ENCODE measurements at places on chromosomes 2 and 18.

DNA sequence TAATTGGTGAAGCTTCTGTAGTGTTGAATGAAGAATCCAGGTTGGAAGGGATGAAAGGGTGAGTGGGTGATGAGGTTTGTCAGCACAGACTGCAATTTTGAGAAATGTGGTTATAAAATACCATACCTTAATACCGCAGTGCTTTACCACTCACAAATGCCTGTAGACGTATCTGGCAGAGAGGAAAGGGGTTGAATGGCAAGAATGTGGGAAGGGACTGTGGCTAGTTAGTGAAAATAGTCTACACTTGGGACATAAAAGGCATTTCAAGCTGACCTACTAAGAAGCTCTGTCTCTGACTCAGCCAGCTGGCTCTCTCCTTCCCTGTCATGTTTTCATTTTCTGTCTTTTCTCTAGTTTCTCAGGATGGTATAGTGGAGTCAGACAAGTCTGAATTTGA lies 25.1 kb downstream of the CDK15 start:
- no peak for DNase-seq

GRCh38 chr2:218452079-218452478 lies 33.2 kb downstream of the VIL1 start:
- DNase-seq, result no peak

DNA sequence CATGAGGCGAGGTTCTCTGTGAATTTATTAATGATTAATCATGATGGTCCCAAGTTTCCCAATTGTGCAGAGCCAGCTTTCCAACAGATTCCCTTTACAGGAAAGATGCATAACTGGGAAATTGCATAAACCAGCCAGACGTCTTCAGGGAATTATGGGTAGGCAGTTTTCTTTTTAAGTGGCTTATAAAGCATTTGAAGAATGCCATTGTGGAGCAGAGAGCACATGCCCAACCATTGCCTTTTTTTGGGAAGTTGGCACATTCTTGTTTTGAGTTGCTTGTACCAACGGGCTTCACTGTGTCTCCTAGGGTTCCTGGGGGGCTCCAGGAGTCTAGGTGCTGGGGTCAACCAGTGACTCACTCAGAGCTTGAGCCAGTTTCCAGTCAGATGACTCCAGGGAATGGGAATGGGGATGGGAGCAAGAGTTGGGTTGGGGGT lies 231.7 kb upstream of the FOSL2 start:
- no peak for DNase-seq

- no peak for DNase-seq
Observed at GRCh38 chr2:103410221-103410620, 648.4 kb downstream of the TMEM182 start.

DNA sequence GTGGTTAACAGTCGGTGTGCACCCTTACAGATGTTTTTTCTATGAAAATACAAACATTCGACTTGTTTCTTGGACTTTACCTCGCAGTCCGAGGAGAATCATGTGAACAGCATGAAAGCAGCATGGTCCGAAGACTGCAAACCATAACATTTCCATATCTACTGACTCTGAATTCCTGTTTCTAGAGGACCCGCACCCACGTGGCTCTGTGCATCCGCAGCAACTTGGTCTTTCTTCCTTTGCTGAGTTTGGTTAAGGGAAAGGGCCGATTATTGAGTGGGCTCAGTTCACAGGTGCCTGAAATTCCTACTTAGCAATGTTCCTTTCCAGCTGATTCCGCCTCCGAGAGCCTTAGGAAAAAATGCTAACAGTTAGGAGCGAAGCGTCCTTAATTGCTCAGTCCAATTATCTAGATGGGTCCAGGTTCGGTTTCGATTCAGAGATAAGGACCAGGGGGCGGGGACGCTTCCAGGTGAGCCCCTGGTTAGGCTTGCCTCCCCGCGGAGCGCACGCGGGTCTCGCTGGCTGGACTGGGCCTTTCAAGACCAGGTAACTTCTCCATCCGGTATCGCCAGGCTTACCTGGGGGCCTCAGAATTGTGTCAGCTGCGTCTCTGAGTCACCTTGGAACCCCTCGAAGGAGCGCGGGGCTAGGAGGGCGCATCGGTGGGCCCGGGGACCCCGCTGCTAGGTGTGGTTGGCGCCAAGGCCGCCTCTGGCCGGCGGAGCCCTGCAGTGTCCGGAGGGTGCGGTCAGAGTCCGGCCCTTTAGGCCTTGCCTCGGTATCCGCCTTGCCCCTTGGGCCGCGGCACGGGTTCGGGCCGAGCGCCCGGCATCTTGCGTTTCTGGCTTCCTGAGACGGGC lies 1.1 kb upstream of the B3GNT2 start:
- no peak for DNase-seq

- no peak for DNase-seq
Observed at GRCh38 chr2:46032996-46033395, 264.2 kb upstream of the EPAS1 start.

- no peak for DNase-seq
Observed at GRCh38 chr2:182445391-182445965, 18.6 kb upstream of the PDE1A start.

DNA sequence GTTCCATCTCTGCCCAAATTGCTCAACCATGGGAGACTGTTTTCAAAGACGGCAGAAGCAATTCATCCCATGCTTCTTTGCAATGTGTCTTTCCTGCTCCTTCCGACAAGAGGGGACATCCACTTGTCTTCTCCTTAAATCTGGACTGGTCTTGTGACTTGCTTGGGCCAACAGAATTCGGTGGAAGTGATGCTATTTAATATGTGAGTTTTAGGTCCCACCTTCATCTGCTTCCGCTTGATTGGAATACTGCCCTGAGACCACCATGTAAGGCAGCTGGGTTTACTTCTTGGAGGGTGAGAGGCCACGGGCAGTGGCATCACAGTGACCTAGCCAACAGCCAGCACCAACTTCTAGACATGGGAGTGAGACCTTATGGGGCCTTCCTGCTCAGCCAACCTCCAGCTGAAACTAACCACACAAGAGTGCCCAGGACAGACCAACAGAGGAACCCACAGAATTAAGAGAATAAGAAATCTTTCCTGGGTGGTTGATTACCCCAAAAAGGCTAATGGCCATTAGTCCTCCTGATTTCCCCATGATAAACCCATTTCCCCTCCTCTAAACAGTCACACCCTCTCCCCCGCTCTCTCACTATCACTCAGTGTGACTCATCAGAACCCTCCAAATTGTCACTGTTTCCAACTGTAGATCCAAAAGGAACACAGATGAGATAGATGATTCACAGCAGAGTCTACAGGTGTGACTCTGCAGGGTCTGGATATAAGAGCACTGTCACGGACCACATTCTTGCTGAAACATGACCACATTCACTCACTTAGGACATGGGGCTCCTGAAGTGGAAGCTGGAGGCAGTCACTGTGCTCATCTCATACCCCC lies 16.2 kb upstream of the RHOB start:
- DNase-seq, result peak; percentile 10

- no peak for DNase-seq
Observed at GRCh38 chr2:18578033-18578432, 11.3 kb downstream of the NT5C1B start.

DNA sequence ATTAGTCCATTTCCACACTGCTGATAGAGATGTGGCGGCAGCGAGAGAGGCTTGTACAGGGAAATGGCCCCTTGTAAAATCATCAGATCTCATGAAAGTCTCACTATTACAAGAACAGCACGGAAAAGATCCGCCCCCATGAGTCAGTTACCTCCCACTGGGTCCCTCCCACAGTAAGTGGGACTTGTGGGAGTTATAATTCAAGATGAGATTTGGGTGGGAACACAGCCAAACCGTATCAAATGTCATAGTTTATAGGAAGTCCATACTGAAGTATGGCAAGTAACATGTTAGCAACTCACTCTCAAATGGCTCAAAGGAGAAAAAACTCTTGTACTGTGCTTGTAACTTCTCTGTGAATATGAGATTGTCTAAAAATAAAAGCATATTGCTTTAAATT lies 56.1 kb downstream of the FARP2 start:
- no peak for DNase-seq

GRCh38 chr2:78532762-78533379 lies 492.6 kb upstream of the REG3G start:
- no peak for DNase-seq

DNA sequence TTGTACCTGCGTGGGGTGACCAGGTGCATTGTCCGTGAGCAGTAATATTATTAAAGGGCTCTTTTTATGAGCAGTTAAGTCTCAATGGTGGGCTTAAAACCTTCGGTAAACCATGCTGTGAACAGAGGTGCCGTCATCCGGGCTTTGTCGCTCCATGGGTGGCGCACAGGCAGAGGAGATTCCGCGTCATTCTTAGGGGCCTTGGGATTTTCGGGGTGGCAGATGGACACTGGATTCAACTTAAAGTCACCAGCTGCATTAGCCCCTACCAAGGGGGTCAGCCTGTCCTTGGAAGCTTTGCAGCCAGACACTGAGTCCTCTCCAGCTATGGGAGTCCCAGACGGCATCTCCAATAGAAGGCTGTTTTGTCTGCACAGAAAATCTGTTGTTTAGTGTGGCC lies 107.7 kb downstream of the NFATC1 start:
- peak; percentile 21 for DNase-seq

- DNase-seq, result no peak
Observed at GRCh38 chr2:58032016-58032763, 14.4 kb upstream of the VRK2 start.

DNA sequence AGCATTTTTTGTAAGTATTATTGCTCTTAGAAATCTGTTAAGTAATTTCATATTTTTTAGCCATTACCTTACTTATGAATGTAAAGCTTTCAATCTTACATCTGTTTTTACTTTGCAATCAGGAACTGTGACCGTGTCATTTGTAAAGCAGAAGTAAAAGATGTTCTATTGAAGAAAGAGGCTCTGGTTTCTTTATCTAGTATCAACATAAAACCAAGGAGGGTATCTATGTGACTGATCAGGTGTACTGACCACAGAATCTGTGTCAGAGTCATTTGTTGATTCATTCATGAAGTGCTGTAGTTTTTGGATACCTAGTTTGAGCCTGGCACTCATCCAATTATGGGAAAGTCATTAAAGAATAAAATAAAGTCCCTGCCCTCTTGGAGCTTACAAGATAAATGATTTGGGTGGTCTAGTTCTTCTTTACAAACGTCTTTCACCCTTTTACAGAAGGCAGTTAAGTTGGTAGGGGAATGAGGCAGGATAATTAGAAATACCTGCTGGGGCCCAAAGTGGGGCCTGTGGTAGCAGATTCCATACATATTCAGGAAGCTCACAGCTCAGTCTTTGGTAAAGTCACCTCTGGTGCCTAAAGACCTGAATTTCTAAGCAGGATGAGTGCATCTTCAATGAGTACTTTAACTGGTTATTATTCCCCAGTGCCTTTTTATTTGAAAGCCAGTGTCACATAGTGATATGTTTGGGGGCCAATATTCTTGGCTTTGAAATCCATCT lies 260.6 kb upstream of the NT5C1B start:
- DNase-seq, result no peak

Data from tibial artery (tissue), 4 donors.